ENCODE measurements at places on chromosomes 6 and 20.

DNA sequence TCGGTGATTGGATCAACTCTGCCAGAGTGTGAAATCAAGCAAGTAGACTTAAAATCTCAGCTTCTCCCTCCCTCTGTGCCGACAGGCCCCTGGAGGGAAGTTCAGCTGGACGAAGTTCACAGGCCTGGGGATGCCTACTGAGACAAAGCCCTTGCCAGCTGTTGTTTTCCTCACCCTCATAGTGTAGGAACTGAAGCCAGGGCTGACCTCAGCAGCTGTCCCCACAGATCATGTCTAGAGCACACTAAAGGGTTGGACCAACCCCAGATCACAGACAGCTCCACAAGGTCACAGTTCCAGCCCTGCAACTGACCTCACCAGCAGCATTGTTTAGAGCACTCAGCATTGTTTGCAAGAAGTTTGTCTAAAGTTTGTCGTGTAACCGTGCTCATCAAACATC is 261.9 kb upstream of the ECI2 start:
- no peak for DNase-seq

- DNase-seq = no peak
Observed at GRCh38 chr6:24775520-24776058, 852 bp downstream of the GMNN start.

DNA sequence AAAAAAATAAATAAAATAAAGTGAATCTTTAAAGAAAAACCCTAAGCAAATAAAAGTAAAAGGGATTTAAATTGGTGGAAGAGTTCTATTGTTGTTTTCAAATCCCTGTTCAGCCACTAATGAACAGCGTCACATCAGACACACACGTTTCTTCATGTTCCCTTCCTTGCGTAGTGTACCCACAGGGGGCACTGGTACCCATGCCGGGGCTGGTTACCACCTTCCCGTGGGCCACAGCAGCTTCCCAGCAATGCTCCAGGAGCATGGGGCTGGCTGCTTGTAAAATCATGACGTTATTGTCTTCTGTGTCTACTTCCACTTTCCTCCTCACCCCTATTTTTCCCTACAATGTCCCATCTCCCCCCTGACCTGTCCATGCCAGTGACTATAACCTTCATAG is 988.7 kb downstream of the KIF16B start:
- no peak for DNase-seq

DNA sequence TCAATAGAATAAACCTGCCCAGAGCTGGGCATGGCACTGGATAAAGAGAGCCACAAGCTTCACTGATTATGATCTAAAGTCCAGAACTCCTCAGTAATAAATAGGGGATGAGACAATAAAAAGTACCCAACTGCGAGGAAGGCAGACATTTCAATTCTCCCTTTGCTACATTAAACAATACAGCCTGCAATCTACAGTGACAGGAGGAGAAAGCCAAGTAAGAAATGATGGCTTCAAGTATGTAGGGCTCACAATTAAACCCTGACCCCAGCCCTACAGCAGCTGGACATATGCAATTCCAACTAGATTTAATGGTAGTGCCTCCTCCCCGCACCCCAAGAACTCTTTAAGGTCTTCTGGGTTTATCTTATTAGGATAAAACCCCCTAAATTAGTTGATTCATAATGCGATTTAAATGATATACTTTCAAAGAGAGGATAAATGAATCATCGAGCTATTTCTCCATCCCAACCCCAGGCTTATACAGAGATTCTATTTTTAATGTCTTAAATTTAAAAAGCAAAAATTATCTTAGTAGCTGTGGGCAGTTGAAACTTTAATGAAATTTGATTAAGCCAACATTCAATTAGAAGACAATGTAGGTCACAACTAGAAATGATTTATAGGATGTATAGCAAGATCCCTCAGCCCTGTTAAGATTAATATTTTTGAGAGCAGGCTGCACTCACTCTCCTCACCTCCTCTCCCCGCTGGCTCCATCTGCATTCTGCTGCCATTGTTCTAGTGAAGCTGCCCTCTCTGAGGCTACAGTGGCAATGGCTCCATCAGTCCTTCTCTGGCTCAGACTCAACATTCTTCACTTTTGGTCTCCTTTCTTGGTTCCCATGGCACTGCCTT is 57.1 kb downstream of the OGFRL1 start:
- no peak for DNase-seq

DNA sequence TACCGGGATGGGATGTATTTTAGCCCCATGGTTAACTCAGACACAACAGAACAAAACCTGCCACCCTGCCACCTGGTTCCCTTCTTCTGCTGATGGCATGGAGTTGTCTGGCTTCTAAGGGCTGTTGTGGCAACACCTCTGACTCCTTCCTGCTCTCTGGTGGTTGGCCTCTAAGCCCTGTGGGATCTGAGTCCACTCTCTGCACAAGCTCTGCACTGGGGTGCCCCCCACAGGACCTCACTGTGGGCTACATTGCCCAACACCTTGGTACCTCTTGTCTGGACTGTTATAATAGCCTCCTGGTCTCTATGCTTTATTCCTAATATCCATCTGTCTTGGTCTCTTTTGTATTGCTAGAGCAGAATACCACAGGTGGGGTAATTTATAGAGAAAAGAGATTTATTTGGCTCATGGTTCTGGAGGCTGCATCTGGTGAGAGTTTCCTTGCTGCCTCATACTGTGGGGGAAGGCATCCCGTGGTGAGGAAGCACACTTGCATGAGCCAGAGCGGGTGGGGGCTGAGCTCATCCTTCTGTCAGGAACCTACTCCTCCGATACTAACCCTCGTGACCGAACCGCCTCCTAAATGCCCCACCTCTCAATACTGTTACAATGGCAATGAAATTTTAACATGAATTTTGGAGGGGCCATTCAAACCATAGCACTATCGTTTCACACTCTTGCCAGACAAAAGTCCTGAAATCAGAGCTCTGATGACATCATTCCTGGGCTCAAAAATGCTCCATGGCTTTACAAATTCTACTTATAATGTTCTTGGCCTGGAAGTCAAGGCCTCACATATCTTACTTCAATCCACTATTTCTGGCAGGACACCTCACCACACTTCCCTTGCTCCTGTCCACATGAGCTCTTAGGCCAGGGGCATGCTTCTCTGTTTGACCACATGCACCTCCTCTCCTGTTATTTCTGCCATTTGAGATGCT is 127.2 kb downstream of the PAX1 start:
- no peak for DNase-seq

DNA sequence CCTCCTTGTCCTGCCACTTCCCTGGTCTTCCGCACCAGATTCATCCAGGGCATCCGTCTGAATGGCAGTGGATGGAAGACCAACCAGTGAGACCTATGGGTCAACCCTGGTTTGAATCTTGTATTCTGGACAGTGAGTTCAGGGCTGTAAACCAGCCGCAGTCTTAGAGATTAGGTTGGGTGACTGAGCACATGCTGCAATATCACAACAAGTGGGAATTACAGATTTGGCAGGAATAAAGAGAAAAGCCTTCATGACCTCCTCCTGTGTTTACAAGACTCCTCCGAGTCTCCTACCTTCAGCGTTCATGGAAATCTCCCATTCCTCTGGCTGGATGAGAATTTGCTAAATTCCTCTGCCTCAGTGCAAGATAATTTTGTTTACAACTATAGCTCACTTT is 9.9 kb downstream of the ECI2 start:
- DNase-seq = no peak

DNA sequence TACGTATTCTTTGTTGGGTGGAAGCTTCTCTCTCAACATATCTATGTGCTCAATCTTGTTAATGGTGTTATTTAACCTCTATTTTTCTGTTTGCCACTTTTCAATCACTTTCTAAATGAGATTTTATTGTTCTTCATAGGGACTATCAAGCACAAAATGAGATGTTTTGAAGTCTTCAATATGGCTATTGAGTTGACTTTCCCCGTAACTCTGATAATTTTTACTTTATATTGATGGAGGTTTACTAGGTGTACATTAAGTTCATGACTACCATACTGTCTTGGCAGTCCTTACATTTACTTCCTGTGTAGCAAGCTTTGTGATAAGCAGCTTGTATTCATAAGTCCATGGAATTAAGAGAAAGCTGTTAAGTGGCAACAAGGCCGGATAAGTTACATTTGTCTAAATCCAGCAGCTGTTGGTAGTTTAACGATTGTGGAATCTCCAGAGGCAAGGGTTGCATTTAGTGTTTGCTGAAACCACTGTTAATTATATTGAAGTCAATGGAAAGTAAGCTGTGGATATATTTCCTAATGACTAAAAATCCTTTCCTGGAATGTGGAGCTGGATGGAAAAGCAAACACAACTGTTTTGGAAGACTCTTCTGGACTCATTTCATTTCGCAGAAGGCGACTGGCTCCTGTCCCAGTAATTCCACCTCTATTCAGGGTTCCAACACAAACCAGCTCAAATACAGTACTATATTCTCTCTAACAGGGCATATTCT is 57.3 kb upstream of the SMIM29 start:
- DNase-seq = no peak

GRCh38 chr6:52641388-52641787 is 29.5 kb upstream of the TMEM14A start:
- no peak for DNase-seq

GRCh38 chr6:167093406-167093921 is 29.4 kb upstream of the CCR6 start:
- DNase-seq = no peak

DNA sequence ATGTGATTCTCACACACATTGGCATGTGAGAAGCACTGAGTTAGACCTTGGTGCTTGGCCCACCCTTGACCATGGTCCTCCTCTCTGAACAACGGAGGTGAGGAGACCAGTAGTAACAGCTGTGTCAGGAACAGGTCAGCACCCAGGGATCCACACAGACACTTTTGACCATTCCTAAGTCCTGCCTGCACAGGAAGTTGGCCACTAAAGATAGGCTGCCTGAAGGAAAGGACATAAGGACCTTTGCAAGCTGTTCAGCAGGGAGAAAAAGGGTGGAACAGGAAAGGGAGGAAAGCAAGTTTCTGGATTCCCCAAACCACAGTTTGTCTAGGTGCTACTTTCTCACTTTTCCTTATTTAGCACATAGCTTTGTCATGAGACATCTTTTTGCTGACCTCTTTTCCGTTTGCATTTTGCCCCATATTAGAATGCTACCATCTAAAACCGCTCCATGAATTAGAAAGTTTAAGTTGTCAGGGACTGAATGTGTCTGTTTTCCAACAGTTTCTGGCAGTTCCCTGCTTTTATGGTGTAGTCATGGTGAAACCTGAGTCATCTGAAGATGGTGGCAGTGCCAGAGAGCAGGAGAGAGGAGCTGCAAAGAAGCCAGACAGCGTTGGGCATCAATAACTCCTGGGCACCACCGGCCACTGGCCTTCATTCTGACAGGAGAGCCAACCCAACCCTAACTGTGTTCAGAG is 1.1 kb upstream of the CD109 start:
- DNase-seq = no peak

- peak; percentile 55 for DNase-seq
Observed at GRCh38 chr20:38835792-38836191, 30.3 kb downstream of the PPP1R16B start.

- DNase-seq = peak; percentile 6
Observed at GRCh38 chr6:7256785-7257184, 56.2 kb downstream of the SSR1 start.

- peak; percentile 19 for DNase-seq
Observed at GRCh38 chr6:170185175-170185978, 105.5 kb downstream of the DLL1 start.

DNA sequence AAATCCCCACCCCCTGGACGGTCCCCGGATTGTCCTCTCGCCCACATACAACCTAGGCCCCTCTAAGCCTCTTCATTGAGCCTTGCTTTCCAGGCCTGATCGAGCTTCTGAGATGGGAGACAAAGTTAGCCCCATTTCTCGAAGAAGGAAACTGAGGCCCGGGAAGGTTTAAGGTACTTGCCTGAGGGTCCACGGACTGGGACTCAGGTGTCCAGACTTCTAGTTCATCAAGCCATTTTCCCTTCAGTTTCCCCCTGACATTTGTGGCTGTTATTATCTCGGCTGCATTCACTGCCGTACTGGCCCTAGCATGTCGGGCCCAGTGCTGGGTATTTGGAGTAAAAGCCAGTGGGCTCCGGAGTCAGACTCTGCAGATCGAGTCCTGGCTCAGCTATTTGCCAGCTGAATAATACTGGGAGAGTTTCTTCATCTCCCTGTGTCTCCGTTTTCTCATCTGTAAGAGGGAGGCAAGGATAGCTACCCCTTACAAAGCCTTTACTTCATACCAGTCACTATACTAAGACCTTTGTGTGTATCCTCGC is 633 bp downstream of the RPRD1B start:
- DNase-seq = no peak

- peak; percentile 20 for DNase-seq
Observed at GRCh38 chr6:137823826-137824555, 43.1 kb upstream of the TNFAIP3 start.

GRCh38 chr6:2944405-2945152 is 26.8 kb downstream of the SERPINB6 start:
- no peak for DNase-seq

DNA sequence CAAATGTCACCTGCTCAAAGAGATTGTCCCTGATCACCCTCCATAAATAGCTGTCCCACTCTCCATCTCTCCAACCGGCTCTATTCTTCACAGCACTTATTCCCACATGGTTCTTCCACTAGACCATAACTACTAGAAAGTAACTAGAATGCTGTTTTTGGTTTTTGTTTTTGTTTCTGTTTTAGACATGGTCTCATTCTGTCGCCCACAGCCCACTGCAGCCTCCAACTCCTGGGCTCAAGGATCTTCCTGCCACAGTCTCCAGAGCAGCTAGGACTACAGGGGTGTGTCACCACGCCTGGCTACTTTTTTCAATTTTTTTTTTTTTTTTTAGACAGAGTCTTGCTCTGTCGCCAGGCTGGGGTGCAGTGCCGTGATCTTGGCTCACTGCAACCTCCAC is 12.2 kb downstream of the MMP24 start:
- DNase-seq = no peak

DNA sequence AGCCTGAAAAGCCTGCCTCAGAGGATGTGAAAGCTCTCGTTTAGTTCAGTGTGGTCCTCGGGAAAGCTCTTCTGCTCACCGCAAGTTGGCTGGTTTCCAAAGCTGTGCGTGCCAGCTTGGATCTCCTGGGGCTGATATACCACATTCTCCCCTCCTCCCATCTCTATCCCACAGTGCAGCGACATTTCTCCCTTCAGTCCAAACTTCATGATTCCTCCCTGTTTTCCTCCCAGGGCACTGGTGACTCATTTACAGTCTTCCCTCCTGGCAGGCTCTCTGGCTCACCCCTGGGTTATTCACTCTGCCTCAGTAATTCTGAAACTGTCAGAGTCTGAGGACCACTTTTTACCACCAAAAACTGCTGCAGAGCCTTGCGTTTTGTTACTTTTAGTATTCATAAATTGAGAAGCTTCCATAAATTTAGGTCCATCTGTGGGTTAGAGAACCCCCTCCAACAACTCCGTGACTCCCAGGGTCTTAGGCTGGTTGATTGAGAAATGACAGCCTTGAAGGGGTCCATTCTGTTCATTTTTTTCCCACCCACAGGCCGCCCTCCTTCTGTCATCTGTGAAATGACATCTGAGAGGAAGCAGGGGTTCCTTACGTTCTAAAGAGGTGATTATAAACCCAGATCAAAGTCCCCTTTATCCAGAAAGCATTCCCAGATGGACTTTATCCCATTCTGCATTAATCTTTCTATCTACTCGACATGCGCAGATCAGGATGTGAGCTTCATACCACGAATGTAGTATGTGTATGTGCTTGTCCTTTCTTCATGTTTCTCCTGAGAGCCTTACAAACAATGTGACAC is 6.1 kb downstream of the TRIM10 start:
- no peak for DNase-seq
